ENCODE measurements at places on chromosomes 11 and 22.
A peak's percentile ranks its signal among the peaks of the same experiment; 100 is the strongest.

DNA sequence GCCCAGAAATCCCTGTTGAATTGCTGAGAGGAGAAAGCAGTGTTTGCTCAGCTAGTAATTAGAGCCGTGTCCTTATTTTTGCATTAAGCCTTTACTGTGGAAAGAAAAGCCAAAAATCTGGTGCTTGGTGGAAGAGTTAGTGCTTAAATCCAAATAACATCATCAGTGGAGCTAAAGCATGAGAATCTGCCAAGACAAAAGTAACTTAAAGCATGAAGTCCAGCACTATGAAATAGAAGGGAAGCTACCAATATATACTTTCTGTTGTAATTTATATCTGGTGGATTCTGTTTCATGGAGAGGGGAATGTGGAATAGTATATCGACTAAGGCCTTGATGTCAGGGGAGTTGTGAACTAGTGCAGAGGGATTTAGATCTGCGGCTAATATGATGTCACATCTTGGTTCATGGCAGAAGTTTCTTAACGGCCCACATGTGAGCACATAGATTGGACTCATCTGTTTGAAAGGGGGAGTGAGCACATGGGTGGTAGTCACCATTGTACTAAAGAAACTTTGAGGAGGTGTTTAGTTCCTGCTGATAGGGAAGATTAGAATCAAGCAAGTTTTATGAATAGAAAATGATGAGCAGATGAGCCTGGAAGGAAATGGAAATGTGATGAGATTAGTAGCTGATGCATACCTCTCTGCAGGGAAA is 224.4 kb upstream of the MTNR1B start:
- no peak for DNase-seq

- no peak for DNase-seq
Measured at GRCh38 chr22:48192920-48193319, 1430.5 kb downstream of the TBC1D22A start.

GRCh38 chr22:24683691-24684090 is 80.7 kb downstream of the GGT1 start:
- no peak for DNase-seq

GRCh38 chr11:129728581-129728980 is 87.1 kb upstream of the TMEM45B start:
- no peak for DNase-seq

GRCh38 chr11:114059278-114059983 is at the start of gene ZBTB16:
Gene ZBTB16, plus strand, starts transcription at chr11:114059711. Its CDS starts 3,590 bp downstream, at chr11:114063301.
- peak; percentile 51 for DNase-seq

- no peak for DNase-seq
Measured at GRCh38 chr11:71180694-71181470, 71.5 kb downstream of the SHANK2 start.

DNA sequence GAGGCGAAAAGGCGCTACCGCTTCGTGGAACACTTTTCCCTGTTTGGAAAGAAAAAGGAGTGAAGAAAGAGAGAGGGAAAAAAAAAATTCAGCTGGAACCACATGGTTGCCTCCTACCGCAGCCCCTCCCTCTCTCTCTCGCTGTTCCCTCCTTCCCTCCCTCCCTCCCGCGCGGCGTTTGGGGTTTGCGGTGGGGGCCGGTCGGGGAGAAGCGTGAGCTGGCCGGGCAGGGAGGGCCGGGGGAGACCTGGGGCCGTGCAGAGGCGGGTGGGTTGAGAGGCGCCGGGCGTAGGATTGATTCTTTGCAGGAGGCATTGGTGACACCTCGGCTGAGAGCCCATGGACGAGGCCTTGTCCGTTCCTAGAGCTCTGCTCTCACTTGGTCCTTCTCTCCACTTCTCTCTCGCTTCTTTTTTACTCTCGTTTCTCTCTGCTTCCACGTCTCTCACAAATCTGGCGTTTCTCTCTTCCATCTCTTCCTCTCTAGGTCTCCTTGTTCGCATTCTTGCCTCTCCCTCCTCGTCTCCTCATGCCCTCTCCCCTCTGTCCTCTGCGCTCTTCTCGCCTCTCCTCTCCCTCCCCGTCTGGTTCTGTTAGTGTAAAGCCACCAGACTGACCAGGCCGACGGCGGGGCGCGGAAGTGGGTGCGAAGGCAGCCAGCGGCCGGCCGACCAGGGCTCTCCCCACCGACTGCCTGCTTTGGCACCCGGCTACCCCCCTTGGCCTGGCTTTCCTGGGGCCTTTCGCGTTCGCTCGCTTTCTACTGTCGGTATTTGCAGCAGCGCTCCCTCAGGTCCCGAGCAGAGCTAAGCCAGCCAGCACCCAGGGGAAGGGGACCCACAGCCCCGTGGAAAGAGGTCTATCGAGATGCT is at the start of gene CLMP:
TSS of gene CLMP (minus strand) at position 61 of the 872 bp plus-strand sequence. CDS start 308 bp downstream, outside the sequence.
- DNase-seq = no peak

- DNase-seq = no peak
Measured at GRCh38 chr11:111457731-111458368, 54.3 kb downstream of the BTG4 start.

DNA sequence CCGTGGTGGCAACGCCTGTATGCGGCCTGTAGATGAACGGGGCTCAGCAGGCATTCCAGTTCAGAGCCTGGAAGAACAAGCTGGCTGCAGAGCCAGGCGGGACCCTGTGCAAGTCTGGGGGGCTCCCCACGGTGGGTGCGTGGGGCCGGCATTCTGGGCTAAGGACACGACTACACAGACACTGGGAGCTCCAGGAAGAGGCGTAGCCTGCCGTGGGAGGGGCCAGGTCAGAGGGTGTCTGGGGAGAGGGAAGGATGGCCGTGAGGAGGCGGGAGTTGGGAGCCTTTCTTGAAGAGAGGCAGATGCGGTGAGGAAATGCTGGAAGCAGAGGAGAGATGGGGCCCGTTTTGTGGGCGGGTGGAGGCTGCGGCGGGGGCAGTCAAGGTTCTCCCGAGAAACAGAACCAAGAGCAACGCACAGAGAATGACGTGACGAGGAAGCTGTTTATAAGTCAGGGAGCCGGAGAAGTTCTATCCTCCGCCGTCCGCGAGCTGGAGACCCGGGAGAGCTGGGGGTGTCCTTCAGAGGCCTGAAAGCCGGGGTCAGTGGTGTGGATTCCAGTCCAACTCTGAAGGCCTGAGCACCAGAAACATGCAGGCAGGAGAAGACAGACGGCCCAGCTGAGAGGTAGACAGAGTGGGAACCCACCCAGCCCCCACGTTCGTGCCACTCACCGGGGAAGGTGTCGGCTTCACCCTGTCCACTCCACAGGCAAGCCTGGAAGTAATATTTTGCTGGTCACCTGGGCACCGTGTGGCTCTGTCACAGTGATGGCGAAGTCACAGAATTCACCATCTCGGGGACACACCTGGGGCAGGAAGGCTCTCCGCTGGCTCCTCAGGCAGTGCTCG is 529.6 kb downstream of the BRD1 start:
- DNase-seq = no peak

DNA sequence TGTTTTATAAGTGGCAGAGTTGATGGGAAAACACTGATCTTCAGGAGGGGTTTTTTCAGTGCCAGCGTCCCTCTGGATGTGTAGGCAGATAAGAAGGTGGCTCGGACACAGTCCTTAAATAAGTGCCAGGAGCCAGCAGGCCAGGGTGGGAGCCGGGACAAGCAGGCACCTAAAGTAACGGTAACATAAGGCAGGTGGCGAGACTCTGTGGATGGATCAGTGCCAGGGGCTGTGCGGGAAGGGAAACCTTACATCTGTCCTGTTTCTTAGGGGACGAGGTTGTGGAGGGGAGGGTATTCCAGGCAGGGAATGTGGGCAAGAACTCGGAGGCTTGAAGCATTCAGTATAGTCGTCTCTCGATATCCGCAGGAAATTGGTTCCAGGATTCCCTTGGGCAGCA is 15.9 kb downstream of the BCR start:
- DNase-seq = no peak

- DNase-seq = no peak
Measured at GRCh38 chr22:26481694-26482093, 1.9 kb downstream of the HPS4 start.

- no peak for DNase-seq
Measured at GRCh38 chr11:120667281-120667680, 155.7 kb downstream of the GRIK4 start.

- DNase-seq = no peak
Measured at GRCh38 chr11:21132146-21132720, 462.8 kb downstream of the NELL1 start.

DNA sequence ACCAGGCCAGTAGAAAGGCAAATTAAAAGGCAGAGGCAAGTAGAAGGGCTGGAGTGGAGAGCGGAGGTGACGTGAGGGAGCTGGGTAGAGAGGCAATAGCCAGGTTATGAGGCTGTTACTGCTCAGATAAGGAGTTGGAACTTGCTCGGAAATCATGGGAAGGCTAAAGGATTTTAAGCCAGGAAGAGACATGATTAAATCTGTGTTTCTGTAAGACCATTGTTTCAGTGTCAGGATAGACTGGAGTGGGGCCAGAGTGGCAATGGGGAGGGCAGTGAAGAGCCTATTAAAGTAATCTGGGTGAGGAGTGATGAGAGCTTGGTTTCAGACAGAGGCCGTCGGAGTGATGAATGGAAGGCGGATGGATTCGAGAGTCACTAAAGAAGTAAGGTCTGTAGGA is 39.0 kb downstream of the GRAMD1B start:
- no peak for DNase-seq

DNA sequence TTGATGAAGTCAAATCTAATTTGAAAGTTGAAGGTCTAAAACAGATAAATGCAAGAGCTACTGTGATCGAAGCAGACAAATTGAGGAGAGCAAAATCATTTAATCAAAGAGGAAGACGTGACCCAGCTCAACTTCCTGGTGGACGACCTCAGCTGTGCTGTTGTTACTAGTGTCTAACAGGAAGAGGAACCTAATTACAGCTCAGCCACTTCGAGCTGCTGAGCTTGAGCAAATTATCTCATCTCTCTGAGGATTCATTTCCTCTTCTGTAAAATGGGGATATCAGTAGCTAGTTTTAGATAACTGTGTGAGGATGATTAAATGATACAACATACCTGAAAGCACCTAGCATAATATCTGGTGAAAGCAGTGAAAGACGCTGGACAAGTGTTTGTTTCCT is 48.6 kb upstream of the OLFML1 start:
- no peak for DNase-seq

- DNase-seq = no peak
Measured at GRCh38 chr11:77053217-77054015, 13.4 kb upstream of the CAPN5 start.

DNA sequence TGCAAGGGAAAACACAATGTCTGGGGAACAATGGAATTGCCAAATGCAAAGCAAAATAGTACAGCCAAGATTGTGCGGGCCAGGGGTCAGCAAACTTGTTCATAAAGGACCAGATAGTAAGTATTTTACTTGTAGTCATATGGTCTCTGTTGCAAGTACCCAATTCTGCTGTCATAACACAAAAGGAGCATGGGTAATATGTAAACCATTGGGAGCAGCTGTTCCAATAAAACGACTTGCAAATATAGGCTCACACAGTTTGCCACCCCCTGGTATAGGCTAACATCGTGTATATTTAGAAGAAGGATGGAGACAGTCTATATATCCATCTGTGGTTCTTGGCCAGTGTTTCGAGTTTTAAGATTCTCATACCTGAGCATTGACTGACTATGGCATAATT is 15.6 kb downstream of the SDHAF2 start:
- no peak for DNase-seq

- DNase-seq = no peak
Measured at GRCh38 chr11:67581469-67581868, 2.1 kb upstream of the GSTP1 start.

- DNase-seq = no peak
Measured at GRCh38 chr22:16957781-16958180, 50.2 kb downstream of the GAB4 start.

GRCh38 chr11:771617-772204 is 5.6 kb downstream of the GATD1 start:
- DNase-seq = no peak

DNA sequence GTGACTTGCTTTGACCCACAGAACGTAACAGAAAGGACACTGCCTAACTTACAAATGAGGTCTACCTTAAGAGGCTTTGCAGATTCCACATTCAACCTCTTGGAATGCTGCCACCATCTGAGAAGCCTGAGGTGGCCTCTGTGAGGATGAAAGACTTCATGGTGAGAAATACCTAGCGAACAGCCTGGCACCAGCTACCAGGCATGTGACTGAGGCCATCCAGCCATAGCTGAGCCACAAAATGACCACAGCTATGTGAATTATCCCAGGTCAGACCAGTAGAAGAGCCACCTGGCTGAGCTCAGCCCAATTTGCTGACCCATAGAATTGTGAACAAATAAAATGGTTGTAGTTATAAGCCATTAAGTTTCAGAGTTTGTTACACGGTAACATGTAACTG is 37.5 kb downstream of the PPARA start:
- no peak for DNase-seq
